ENCODE measurements at places on chromosomes 7 and 10.
A peak's percentile ranks its signal among the peaks of the same experiment; 100 is the strongest.

DNA sequence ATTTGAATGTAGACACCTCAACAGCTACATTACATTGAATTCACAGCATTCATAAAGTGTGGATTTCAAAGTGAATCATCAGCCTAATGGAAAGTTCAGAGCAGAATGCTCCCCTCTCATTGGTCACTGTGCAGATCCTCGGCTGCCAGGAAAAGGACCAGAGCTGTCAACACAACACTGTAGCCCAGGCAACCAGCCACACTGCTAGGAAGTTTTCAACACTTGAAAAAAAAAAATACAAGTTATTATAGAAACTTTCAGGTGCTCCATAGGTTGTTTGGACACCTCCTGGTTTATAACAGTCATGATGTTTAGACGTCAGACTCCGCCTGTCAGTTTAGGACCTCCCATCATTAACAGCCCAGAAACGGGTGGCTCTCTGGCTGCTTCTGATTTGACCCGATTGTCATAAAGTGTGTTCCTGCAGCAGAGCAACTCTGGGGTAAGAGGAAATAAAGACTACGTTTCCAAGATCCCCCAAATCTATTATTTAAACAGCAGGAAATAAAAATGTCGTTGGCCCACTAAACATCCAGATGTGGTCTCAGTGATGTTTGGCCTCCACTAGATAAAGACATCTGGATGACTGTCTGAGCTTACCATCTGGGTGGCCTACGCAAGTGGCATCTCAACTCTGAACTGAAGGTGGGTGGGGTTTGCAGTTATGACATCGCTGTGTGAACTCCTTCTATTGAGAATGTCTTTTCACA, 117.4 kb downstream of the CABCOCO1 start:
- DNase-seq, result peak; percentile 95

- no peak for DNase-seq
Observed at GRCh38 chr10:78808736-78809367, 259.9 kb upstream of the ZMIZ1 start.

- DNase-seq, result no peak
Observed at GRCh38 chr10:121494296-121494695, 103.9 kb downstream of the FGFR2 start.

- DNase-seq, result no peak
Observed at GRCh38 chr10:86259901-86260562, 106.6 kb downstream of the GRID1 start.

DNA sequence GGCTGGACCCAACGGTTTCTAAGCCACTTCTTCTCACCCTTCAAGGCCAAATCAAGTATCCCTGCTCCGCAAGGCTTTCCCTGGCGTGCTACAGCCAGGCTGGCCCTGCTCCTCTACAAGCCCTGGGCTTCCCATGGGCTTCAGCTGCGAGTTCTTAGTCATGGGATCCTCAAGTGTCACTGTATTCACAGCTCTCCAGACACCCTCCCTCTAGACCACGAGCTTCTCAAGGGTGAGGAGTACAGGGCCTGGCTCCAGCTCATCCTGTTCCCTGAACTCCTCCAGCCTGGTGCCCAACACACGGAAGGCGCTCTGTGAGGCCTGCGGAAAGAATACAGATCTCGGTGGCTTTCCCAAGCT, 38.8 kb downstream of the FAM53B start:
- no peak for DNase-seq

DNA sequence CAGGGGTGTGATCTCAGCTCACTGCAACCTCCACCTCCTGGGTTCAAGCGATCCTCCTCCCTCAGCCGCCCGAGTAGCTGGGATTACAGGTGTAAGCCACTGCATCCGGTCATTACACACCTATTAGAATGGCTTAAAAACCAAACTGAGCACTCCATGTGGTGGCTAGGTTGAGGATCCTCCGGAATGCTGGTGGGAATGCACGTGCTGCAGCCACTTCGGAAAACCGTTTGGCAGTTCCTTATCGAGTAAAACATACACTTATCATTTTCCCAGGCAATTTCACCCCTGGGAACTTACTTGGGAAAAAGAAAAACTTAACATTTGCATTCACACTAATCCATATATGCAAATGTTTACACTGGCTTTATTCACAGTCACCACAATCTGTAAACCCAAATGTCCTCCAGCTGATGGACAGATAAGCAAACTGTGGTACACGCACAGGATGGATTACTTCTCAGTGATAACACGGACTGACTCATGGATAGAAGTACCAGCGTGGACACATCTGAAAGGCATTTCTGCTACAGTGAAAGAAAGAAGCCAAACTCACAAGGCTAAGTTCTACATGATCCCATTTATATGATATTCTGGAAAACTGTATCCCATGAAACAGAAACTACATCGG, 20.4 kb downstream of the RFC2 start:
- no peak for DNase-seq

- peak; percentile 95 for DNase-seq
Observed at GRCh38 chr10:78964952-78965633, 103.7 kb upstream of the ZMIZ1 start.

DNA sequence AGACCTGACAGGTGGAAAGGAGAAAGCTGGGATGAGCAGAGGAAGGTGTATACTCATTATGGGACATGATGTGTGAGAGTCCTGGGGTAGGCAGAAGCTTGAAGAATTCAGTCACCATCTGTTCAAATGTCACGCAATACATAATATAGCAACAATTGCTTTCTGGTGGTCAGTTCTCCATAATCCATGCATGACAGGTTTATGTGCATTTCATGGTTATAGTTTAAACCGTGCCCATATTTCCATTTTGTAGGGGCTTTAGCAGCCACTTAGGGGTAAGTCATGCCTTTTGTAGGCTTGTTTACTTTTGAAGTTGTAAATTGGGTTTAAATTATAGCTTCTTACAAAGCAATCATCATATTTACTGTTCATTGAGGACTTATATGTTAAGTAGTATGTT, 158.8 kb downstream of the NXPH1 start:
- DNase-seq, result no peak

GRCh38 chr10:61986788-61987492, 85.4 kb downstream of the ARID5B start:
- DNase-seq, result no peak

GRCh38 chr7:130297628-130298543, 4.9 kb downstream of the CPA4 start:
- DNase-seq, result no peak

- no peak for DNase-seq
Observed at GRCh38 chr10:100784126-100784525, 38.7 kb downstream of the PAX2 start.

GRCh38 chr10:34854147-34854601, 39.1 kb upstream of the PARD3 start:
- no peak for DNase-seq

DNA sequence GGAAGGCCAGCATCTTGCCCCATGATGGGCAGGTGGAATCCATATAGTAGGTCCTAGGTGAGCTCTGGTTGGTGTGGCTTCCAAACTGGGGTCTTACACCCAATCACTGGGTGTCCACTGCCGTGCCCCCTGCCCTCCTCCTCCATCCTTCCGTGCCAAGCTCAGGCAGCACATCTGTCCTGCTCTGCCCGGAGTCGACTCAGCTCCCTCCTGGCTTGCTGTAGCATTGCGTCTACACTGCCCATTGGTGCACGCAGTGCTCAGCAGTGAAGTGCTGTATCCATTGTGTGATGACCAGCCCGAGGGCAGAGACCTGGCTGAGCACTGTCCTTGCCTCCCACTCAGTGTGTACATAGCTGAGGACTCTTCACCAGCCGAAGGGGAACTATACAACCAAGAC, 148.4 kb downstream of the ADAM12 start:
- DNase-seq, result no peak

GRCh38 chr10:113985297-113985844, 58.3 kb upstream of the ADRB1 start:
- DNase-seq, result no peak

DNA sequence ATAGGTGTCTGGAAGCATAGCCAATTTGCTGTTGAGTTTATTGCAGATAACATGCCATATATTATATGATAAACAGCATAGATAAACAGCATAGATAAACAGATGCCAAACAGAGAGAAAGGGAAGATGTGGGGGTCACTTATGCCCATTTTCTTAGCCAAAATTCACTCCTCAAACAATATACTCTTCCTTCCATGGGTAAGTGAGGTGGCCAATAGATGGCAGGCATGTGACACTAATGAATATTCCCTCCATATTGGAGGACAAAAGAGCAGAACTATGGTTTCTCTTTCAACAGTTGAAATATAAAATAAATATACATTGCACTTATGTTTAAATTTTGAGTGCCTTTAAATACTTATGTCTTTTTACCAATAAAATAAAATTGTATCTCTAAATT, 1212.8 kb downstream of the REEP3 start:
- DNase-seq, result peak; percentile 51

GRCh38 chr10:128173386-128173785, 47.2 kb upstream of the MKI67 start:
- DNase-seq, result peak; percentile 28

GRCh38 chr10:97399843-97400545, 1.1 kb downstream of the RRP12 start:
- peak; percentile 75 for DNase-seq

GRCh38 chr10:78991187-78991586, 77.6 kb upstream of the ZMIZ1 start:
- DNase-seq, result no peak

- DNase-seq, result peak; percentile 42
Observed at GRCh38 chr7:95527033-95527775, 41.5 kb downstream of the ASB4 start.

DNA sequence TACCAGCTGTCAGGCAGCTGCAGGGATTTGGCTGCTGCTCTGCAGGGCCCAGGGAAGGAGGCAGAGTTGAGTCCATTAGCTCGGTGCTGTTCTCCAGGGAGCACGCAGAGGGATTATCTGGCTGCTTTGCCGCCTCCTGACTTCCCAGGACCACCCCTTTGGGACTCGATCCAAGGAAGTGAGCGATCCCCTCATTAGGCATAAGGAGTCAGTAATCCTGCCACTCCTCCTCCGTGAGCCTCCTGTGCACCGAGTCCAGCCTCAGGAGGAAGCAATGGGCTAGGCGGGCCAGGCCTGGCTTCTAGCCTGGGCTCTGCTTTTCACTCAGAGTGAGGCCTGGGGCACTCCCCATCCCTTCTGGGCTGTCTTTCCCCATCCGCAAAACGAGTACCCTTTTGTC, 417.9 kb downstream of the RPS24 start:
- no peak for DNase-seq

GRCh38 chr10:70363971-70364771, 18.3 kb downstream of the LRRC20 start:
- DNase-seq, result peak; percentile 75

DNA sequence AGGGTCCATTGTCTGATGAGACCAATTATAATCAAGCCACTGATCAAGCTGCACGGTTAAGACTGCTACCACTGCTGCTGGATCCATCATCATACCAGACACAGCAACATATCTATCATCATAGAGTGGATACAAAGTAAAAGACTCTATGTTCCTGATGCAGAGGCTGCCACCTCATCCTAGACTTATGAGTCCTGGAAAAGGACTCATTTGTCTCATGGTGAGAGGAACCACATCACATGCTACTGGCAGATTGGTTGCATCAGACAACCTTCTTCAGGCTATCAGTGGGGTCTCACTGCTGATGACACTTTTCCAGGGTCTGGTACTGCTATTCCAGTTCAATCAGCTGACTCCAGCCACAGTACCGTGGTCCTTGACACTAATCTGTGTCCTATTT, 79.0 kb downstream of the ABI1 start:
- DNase-seq, result peak; percentile 29

DNA sequence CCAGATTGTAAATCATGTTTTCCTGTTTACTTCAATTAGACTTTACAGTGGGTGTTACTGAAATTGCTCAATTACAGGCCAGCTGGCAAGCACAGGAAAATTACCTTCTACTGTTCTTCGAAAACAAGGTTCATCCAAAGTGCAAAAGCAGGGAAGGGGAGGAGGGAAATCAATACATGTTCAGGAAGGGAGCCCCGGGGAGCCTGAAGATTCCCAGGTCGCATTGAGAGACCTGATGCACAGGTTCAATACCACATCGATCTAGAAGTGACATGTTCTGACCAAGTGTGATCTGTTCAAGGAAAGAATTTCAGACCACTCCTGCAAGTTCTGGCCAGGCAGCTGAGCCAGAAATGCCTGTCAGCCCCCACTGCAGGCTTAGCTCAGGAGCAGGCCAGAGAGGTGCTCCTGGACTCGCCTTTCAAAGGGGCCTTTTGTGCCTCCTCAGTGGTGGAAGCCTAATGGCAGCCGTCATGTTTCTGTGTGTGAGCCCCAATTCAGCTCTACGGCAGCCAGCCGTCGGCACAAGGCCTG, 35.9 kb downstream of the FAM53B start:
- DNase-seq, result no peak

DNA sequence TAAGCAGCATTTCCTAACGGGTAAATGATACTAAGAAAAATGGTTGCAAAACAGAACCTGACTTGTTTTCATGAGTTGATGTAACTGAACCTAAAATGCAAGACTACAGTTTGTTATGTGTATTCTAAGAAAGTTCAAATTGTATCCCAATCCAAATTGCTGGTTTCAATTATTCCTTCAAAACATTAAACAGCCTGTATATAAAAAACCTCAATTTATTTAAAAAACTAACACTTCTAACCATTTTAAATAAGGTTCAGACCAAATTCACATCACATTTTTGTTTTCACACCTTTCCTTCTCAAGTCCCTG, 80.9 kb downstream of the LRRC17 start:
- no peak for DNase-seq

- DNase-seq, result no peak
Observed at GRCh38 chr7:114931656-114932011, 9.7 kb downstream of the MDFIC start.

DNA sequence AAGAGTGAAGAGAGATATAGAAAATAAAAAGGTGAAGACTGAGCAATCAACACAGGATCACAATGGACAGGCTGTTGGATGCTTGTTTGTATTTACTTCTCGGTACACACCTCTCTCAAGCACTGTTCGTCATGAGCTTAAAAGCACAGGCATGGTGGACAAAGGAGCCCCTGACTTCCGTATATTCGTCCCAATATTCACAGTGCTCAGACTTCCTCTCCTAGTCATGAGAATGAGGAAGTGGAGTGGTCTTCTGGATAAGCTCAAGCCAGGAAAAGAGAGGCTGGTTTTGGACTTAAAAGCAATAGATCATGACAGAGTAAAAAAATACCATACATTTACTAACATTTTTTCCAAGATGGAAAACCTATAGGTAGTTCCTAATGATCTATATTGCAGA, 172.5 kb downstream of the SORCS1 start:
- no peak for DNase-seq

DNA sequence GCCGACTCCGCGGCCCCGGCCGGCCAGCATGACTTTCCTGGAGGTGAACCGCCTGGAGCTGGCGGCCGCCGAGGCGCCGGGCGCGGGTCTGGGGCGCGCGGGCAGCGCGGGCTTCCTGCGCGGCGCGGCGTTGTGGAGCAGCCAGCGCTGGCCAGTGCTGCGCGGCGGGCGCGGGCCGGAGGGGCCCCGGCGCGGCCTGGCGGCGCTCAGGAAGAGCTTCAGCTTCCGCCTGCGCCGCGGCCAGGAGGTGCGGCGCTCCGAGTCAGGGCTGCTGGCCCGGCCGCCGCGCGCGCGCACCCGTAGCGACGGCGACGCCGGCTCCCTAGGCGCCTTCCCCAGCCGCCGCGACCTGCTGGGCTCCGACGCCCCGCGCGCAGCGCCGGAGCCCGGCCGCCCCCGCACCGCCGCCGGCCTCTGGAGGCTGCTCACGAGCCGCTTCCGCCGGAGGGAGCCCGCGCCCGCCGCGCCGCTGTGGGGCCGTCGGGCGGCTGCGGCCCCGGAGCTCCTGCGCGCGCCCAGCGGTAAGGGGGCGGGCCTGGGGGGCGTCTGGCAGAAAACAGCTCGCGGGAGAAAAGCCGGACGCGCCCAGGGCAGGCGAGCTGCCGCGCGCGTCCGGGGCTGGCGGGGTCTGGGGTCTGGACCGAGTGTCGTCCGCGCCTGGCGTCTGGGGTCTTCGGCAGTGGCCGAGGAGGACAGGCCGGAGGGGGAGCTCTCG, 29.0 kb downstream of the AGAP3 start:
- DNase-seq, result no peak

All from Caki2 (cell line).